ENCODE measurements at places on chromosomes 11 and 22. TPM values are rescaled to one million over a fixed set of nuclear protein-coding genes. Genes with fewer than 3 reads are reported as not detected.

Gene NLRP14
- total RNA-seq: 0.05 TPM

Gene MN1
- 0.11 TPM for total RNA-seq

Gene OVOL1
- total RNA-seq: not detected

Gene SYVN1
- total RNA-seq: 55.0 TPM

Gene ABTB2
- total RNA-seq: 2.1 TPM

Gene BTBD18
- total RNA-seq: not detected
